PC-9 (cell line): ENCODE measurements at places on chromosomes 6 and 20. TPM values are rescaled to one million over a fixed set of nuclear protein-coding genes. Genes with fewer than 3 reads are reported as not detected.

DNA sequence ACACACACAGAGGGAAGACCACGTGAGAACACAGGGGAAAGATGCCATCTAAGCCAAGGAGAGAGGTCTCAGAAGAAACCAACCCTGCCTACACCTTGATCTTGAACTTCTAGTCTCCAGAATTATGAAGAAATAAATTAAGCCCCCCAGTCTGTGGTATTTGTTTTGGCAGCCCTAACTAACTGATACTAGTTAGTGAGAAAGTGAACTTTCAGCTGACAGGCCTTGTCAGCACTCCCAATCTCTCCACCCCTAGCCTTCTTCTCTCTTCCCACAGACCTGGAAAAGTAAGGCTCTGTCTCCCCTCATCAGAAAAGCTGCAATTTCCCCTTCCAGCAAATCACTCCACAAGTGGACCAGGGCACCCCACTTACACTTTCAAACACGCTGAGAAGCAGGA, 108.6 kb upstream of the CDYL start:
- DNase-seq: no peak

DNA sequence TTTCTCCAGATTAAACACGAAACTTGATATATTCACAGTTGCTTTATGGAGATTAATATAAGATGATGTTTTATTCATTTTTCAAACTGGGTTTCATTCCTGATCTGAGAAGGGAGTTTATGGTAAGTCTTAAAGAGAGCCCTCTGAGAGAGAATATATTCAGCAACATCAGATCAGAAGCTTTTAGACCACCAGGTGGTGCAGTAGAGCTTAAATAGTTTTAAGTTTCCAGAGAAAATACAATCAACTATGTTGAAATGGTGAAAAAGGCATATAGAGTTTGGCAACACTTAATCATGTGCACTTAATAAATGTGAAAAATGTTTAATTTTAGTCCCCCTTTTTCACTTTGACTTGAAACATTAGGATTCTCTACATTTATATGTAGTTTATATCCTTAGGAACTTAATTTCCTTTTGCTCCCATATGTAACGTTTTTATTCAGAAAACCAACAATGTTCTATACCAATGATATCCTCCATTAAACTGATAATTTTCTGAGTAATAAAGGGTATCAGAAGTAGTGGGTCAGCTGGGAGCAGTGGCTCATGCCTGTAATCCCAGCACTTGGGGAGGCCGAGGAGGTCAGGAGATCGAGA, 86.4 kb upstream of the CLDN20 start:
- DNase-seq: peak; percentile 62

DNA sequence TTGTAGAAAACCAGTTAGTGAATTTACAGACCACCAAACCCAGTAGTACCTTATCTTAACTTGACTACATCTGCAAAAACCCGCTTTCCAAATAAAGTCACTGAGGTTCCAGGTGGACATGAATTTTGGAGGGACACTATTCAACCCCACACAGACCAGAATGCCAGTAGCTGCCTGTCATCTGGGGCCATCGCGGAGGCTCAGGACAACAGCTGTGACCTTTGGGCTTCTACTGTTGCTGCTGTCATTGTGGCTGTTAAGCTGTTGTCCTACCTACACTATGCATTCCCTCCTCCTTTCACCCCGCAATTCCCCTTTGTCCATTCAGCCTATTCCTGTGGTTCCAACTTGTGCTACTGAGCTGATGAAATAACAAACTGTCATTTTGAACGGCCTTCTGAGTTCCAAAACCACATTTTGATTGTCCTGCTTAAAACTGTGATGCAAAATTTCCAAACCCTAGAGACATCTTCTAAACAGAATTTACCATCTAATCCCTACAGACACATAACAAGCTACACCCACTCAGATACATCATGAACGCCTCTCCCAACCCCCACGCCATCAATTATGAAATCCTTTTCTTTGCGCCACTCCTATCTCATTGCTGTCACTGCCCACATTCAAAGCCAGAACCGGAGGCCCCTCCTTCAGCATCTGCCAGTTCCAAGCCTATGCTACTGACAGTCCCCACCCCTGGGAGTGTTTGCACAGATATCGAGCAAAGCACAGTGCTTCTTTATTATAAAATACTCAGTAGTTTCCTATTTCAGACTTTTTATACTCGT, 125.0 kb downstream of the C6orf118 start:
- DNase-seq: no peak

- no peak for DNase-seq
Observed at GRCh38 chr20:19975436-19975799, 41.7 kb upstream of the NAA20 start.

DNA sequence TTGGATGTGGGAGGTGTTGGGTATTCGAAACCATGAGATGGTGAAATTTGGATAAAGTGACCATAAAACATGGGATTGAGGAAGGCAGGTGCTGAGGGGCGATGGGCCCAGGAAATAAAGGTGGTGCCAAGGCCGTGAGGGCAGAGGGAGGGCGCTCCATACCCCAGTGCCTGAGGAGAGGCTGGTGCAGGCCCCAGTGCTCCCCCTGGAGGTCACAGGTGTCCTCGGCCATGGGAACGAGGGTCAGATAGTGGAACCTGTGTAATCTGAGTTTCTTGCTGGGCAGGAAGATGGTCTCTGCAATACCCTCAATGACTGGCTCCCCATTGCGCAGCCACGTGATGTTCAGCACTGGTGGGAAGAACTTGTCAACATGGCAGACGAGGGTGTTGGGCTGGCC, 16.2 kb downstream of the HLA-DPB1 start:
- DNase-seq: no peak

- no peak for DNase-seq
Observed at GRCh38 chr20:11585752-11586352, 331.8 kb upstream of the BTBD3 start.

GRCh38 chr20:17343091-17343490, 116.3 kb downstream of the PCSK2 start:
- DNase-seq: no peak

The SLC17A3 gene
- total RNA-seq: not detected in 2 replicates

The NR2E1 gene
- not detected in 2 replicates for total RNA-seq

The SFTA2 gene
- total RNA-seq: 0.72 and 0.75 TPM in 2 replicates

The RAB44 gene
- total RNA-seq: not detected in 2 replicates

The OR2W1 gene
- not detected in 2 replicates for total RNA-seq
